ENCODE measurements at places on chromosomes 3 and 15. TPM values are rescaled to one million over a fixed set of nuclear protein-coding genes. Genes with fewer than 3 reads are reported as not detected.

- no peaks in the 10 kb centered on the region for H3K27me3 ChIP-seq
- H3K36me3 ChIP-seq: no peaks in the 10 kb centered on the region
- no peak overlapping the region for H3K4me3 ChIP-seq
- H3K27ac ChIP-seq: no peak overlapping the region
- H3K4me1 ChIP-seq: no peaks in the 10 kb centered on the region
- DNase-seq: no peak
Measured at GRCh38 chr3:71528816-71529215, 54.7 kb downstream of the FOXP1 start.

- H3K4me1 ChIP-seq: no peaks in the 10 kb centered on the region
- H3K4me3 ChIP-seq: no peak overlapping the region
- no peak for DNase-seq
- H3K36me3 ChIP-seq: no peaks in the 10 kb centered on the region
Measured at GRCh38 chr15:79990997-79991334, 20.0 kb upstream of the BCL2A1 start.

- no peaks in the 10 kb centered on the region for H3K27me3 ChIP-seq
- no peaks in the 10 kb centered on the region for H3K36me3 ChIP-seq
- DNase-seq: no peak
- H3K27ac ChIP-seq: no peak overlapping the region
- H3K4me1 ChIP-seq: no peaks in the 10 kb centered on the region
Measured at GRCh38 chr3:78347176-78347575, 1307.3 kb downstream of the ROBO2 start.

GRCh38 chr3:133855772-133856171 lies 39.9 kb downstream of the RAB6B start:
- H3K27ac ChIP-seq: no peak overlapping the region
- no peak overlapping the region for H3K4me3 ChIP-seq
- H3K27me3 ChIP-seq: no peaks in the 10 kb centered on the region
- no peak for DNase-seq
- no peaks in the 10 kb centered on the region for H3K4me1 ChIP-seq

DNA sequence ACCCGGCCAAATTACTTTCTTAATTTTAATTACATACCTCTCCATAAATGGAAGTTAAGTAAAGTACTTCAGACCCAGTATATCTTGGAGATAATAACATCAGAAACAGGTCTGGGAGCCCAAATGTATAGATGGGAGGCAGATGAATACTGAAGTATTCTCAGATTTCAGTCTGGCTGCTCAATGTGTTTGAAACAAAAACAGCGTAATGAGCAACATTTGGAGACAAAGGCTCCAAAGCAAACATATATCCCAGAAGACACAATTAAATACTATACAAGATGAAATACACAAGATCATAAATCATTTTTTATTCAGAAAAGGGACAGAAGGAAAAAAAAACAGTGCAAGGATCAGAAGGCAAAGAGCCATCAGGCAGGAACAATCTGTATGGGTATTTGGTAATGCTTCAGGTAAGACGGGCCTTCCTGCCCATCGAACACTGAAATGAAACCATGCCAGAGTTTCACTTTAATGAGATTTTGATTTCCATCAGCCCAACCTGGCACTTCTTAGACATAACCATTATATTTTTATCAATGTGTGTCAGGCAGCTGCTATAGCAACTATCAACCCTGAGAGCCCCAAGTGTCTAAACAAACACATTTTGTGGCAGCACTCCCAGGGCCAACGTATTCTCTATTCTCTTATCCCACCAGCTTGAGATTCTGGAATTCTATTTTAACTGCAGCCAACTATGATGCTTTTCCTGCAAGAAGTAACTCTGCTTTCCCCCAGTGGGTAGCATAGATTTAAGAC lies 210.8 kb downstream of the STT3B start:
- H3K4me3 ChIP-seq: no peak overlapping the region
- no peaks in the 10 kb centered on the region for H3K36me3 ChIP-seq
- DNase-seq: no peak
- H3K4me1 ChIP-seq: no peaks in the 10 kb centered on the region

DNA sequence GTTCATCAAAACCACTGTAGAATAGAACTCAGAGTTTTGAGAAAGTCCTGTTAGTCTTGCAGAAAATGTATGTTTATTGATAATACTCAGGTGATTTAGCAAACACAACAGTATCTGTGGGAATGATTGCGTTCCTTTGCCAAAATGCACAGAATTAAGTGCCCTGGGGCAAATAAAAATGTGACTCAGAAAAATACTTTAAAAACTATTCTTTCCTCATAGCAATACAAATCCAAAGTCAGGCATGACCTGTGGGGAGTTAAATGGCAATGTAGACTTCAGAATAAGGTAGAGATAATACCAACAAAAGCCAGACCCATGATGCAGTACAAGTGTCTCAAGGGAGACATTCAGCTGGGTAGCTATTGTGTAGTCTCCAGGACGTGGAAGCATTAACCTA lies 72.3 kb upstream of the SNTN start:
- no peak overlapping the region for H3K4me3 ChIP-seq
- H3K27ac ChIP-seq: no peak overlapping the region
- no peak for DNase-seq
- peaks cover 20% of the 10 kb centered on the region for H3K4me1 ChIP-seq
- no peaks in the 10 kb centered on the region for H3K36me3 ChIP-seq

DNA sequence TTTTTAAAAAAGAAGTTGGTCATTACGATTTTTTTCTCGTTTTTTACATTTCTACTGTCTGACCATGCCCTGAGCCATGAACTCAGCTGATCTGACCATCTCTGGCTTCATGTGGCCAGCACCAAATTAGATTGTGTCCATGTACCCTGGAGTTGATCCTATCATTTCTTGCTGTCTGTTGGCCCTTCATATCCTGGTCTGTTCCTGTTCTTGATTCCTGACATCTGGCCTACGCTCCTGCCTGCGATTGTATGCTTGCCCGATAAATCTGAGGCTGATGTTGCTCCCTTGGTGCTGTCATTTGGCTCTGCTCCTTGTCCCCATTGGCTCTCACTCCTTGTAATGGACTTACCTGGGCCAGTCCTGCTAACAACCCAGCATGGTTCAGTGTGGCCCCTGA lies 89.8 kb upstream of the IGSF10 start:
- no peaks in the 10 kb centered on the region for H3K4me1 ChIP-seq
- no peak for DNase-seq
- no peak overlapping the region for H3K27ac ChIP-seq
- H3K36me3 ChIP-seq: no peaks in the 10 kb centered on the region

- H3K36me3 ChIP-seq: no peaks in the 10 kb centered on the region
- no peak overlapping the region for H3K27ac ChIP-seq
- no peak for DNase-seq
- H3K4me3 ChIP-seq: no peak overlapping the region
- H3K27me3 ChIP-seq: no peaks in the 10 kb centered on the region
- no peaks in the 10 kb centered on the region for H3K4me1 ChIP-seq
Measured at GRCh38 chr15:33941279-33942063, 26.8 kb upstream of the CHRM5 start.

Gene CAPN3
- 4.5 TPM for total RNA-seq

Gene CCRL2
- total RNA-seq: 1.5 TPM

Gene GRM2
- 0.20 TPM for total RNA-seq

Gene LTK
- total RNA-seq: 0.24 TPM

Data from pancreas (tissue), 10 donors.